NCI-H1930 (cell line): ENCODE measurements at places on chromosomes 3 and 15.

DNA sequence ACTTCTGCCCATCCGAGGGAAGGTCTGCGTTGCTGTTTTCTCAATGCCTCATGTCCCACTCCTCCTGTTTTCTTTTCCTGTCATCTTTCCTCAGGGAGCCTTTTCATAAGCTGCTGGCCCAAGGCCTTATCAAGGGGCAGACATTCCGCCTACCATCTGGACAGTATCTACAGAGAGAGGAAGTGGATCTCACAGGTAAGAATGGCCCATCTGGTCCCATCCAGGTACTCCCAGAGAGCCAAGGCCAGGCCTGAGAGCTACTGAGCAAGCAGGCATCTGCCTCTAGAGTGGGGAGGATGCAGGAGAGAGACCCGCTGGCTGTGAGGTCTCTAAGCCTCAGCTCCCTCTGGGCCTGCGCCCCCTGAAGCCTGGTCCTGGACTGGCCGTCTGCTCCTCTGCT is 81.5 kb upstream of the LIMD1 start:
- DNase-seq, result no peak

DNA sequence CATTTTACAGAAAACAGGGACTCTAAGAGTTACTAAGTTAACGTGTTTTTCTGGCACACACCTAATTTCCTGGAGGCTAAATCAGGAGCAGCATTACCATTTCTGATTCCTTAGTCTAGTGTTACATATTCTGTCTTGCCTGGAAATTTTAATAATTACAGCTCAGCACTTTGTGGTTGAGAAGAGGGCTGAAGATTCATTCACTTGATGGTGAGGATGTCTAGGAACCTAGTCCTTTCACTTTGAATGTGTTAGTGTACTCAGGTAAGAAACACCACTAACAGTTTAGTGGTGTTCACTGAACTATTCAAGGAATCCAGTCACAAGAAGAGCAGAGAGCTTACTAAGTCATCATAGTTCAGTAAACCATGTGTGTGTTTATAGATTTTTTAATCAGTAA is 102.8 kb downstream of the STT3B start:
- DNase-seq, result no peak

DNA sequence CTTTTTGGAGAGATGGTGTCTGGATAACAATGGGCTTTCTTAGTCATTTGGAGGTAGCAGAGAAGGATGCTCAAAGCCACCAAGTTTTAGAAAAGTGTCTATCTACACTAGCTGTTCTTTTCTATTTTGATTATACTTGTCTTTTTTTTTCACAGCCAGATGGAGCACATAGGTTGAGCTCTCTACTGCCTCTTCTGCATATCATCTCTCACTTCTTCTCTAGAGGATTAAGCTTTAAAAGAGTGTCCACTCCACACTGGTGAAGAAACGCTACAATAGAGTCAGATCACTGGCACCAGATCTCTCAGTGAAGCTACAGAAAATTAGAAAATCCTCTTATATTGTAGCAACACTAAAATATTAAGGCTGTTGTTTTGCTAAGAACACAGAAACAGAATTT is 145.3 kb upstream of the MBNL1 start:
- no peak for DNase-seq

- no peak for DNase-seq
Observed at GRCh38 chr3:195203606-195204005, 67.4 kb downstream of the XXYLT1 start.

GRCh38 chr3:125589547-125590122 is 5.7 kb downstream of the OSBPL11 start:
- no peak for DNase-seq

DNA sequence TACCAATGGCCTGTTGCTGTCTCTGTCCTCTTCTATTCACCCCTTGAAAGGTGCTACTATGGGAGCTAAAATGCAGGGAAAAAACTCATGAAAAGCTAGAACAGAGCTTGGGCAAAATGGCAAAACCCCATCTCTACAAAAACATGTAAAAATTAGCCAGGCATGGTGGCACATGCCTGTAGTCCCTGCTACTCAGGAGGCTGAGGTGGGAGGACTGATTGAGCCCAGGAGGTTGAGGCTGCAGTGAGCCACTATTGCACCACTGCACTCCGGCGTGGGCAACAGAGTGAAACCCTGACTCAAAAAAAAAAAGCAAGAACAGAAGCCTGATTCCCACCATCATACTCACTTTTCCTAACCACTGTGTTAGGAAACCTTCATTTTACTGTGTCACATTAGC is 1.9 kb downstream of the MAP4 start:
- DNase-seq, result no peak

DNA sequence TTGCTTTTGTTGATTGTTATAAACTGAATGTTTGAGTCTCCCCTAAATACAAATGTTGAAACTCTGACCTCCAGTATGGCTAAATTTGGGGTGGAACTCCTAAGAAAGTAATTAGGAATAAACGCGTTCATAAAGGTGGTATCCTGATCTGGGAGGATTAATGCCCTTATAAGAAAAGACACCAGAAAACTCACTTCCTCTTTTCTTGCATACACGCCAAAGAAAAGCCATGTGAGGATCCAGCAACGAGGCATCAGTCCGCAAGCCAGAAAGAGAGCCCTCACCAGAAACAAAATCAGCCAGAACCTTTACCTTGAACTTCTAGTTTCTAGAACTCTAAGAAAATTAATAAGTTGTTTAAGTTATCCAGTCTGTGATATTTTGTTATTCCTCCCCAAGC is 37.4 kb upstream of the AZI2 start:
- no peak for DNase-seq

DNA sequence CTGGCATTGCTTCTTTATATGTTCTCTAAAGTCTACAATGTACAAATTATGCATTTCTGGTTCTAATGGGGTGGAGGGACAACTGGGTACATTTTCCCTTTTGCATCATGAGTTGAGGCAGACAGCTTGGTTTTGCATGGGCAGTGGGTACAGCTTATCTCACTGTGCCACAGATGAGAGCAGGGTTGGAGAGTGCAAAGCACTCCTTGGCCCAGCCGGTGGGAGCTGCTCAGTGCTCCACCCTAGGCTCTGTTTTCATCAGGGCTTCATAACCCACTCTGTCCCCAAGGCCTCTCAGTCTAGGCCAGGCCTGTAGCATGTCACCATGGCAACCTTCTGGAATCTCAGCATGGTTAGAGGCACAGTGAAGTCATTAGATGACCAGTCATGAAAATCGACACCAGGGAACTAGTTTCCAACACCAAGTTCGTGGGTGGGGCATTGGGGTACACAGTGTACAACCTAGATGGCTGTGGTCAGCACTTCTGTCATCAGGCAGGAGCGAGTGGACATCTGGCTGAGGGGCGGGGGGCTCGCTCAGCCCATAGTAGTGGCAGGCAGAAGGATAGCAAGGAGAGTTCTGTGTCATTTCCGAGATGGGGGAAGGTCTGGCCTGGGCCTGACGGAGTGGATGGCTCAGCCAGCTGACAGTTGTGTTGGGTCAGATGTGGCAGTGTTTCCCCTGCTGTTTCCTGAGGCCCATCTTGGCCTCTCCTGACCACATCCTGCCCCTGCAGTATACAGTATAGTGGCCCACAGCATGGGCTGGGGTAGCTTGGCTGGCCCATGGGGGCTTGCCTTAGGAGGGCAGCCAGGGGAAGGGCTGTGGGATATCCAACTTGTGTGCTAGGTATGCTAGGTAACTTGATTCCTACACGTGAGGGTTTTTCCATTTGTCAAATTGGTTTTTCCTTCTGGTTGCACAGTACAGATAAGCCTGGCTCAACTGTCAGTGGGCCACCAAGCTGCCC is 75.7 kb upstream of the PRR23C start:
- no peak for DNase-seq

- DNase-seq, result no peak
Observed at GRCh38 chr3:56688191-56688590, 5.1 kb upstream of the TASOR start.

DNA sequence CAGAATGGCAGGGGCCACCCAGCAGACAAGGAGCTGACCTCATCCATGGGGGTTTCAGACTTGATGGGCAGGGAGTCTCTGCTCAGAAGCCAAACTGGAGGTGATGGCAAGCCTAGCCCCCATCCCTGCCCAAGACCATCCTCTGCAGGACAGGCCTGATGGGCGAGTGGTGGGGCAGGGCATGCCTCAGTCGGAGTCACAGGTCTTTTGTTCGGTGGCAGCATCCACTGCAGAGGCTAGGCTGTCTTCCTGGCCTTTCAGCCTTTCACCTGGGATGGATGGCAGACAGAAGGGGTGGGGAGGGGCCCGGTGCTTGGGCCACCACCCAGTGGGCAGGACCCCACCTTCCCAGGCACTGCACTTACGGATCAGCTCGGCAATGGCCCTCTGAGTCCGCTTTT is 44.4 kb downstream of the PTH1R start:
- DNase-seq, result no peak

- no peak for DNase-seq
Observed at GRCh38 chr3:119625451-119626153, 27.9 kb downstream of the PLA1A start.

DNA sequence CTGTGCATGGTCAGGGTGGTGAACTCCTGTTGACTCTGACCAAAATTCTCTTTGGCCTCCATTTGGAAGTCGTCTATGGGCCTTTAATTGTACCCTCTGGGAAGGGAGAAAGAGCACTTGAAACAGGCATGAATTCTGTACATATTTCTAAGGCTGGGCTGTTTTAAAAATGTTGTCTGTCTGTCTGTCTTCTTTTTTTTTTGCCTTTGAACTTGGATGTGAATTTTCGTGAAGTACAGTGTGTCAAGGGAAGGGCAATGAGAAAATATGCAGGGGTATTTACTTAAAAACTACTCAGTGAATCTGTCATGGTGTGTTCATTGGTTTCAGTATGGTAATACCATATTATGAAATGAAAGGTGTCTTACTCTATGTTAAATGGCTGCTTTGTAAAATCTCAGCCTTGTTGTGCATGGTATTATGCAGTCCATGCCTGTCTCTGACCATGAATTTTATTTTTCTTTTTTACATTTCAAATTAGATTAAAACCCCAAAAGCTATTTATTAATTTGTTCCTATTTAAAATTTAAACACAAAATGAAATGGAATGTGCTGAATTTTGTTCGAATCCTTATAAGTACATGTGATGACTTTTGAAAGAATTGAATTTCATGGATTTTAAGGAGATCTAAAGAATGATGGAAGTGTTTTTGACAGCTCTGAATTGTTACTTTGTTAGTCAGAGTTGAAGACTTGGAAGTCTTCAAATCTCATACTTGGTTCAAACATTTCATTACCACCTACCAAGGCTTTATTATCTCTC is 51.1 kb downstream of the RARB start:
- DNase-seq, result no peak

DNA sequence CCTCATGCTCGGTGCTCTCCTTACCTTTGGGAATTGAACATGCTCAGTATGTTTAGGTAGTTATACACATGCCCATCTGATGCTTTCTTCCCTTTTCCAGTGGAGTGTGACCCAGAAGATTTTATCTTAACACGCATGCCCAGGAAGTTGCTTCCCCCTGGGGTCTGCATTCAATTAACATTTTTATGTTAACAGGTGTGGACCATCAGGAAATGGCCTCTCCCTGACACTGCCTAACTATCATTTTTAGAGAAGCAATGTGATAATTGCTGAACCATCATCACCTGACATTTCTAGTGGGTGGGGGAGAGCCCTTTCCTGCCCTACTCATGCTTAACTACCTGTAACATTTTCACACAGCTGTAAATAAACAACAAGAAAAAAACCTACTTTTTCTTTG is 55.1 kb upstream of the TGFBR2 start:
- DNase-seq, result no peak

GRCh38 chr3:107221856-107222255 is 155.4 kb upstream of the CCDC54 start:
- no peak for DNase-seq

GRCh38 chr15:50883903-50884302 is 24.6 kb upstream of the AP4E1 start:
- no peak for DNase-seq

DNA sequence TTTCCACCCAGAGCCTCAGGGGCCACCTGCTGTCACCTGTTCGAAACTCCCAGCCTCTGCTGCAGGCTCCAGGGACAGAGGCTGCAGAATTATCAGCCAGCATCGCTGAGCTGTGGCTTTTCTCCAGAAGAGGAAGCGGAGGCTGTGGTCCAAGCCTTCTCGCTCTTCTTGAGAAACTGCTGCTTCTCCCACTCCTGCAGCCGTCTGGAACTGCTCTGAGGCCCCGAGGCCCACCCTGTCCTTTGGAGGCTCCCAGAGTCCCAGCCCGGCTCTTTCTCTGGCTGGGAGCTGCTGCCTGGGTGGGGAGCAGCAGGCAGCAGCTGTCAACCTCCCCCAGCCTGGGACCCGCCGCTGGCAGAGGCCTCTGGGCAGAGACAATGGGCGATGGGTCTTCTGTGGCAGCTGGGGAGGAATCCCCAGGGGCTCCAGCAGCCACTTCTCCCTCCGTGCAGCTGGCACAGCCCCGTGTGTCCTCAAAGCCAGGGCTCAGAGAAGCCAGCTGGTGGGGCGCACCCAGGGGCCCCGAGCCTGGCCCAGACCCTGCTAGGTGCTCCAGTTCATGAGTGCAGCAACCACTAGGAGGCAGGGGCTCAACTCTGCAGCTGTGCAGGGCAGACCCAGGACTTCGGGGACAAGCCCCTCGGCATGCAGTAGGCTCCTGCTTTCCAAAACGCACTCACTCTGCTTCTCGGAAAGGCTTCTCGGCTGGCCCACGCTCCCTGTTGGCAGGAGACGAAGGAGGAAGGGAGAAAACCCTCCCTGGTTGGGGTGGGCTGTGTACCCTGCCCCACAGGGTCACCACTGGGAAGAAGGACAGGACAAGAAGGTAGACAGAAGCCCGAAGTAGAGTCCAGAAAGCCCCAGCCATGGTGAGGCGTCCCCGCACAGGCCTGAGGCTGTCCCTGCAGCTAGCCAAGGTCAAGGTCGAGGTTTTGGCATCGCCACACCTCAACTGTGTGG is 49.9 kb upstream of the FURIN start:
- DNase-seq, result no peak

DNA sequence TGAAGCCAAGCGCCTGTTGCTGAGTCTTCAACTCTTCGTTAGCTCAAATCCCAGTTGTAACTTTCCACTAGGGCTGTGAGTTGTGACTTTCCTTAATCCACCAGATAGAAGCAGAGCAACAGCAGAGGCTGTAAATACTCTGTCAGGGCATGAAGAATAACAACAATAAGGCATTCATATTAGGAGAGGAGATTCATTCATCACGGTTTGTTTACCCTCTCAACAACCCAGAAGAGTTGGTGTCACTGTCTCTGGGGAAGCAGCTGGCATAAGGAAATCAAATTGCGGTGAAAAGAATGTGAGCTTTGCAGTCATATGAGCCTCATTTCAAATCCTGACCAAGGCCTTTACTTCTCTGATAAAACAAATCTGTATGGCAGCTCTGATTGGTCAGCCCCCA is 184.8 kb downstream of the SHQ1 start:
- no peak for DNase-seq
